ENCODE measurements at places on chromosomes 12 and 14.

DNA sequence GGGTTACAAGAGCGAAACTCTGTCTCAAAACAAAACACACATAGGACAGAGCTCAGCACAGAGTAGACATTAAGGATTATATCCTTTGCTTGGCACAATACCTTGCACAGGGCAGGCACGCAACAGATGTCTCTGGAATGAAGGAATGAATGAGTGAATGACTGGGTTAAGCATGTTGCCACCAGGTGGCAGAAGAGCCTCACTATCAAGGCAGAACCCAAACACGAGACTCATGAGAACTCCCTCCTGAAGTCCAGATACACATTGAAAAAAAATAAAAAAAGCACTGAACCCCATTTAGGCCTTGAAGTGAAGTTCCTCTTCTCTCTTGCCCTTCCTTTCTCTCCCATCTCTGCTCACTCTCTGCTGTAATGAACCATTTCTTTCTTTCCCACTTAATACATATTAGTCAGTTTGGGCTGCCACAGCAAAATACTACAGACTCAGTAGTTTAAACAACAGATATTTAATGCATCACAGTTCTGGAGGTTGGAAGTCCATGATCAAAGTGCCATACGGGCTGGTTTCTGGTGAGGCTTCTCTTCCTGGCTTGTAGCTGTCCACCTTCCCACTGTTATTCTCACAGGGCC lies 26.6 kb upstream of the LTA4H start:
- DNase-seq, result peak; percentile 74

GRCh38 chr12:57726151-57726883 lies 12.2 kb downstream of the AGAP2 start:
- peak; percentile 55 for DNase-seq

DNA sequence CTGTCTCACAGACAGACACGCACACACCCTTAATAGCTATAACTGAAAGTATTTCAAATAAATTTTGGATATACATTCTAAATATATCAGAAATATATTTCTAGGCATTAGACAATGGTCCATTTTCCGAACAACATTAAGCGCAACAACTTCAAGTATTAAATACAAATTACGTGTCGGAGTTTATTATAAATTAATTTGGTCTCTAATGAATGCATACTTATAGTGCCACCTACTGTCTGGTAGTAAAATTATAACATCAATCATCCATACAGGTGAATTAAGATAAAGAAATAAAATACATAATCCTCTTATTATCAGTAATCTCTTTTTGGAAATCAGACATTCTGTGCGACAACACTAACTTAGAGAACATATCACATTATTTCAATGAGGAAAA lies 27.2 kb upstream of the CMAS start:
- no peak for DNase-seq

- no peak for DNase-seq
These were observed 12.8 kb downstream of the MYRFL start for GRCh38 chr12:69837657-69838415.

- no peak for DNase-seq
These were observed 75.2 kb downstream of the PITPNM2 start for GRCh38 chr12:123075646-123076171.

DNA sequence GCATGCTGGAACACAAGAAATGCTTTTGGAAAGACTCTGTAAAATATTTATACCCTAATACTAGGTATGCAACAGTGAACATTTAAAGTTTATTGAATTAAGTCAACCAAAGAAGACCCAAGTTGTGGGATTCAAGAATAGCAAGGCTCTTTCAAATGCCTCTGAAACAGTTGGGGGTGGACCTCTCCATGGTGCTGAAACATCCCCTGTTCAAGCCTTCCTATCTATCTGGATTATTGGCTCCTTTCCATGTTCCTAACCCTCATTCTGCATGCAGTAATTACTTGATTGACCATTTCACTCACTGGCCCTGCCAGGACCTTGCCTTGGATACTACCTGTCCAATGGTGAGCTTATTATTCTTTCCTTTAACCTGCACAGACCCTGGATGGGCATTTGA lies 349.7 kb downstream of the NRXN3 start:
- no peak for DNase-seq

- no peak for DNase-seq
These were observed 31.9 kb downstream of the A2M start for GRCh38 chr12:9083793-9084192.

GRCh38 chr14:99596071-99596627 lies 7.9 kb downstream of the CCDC85C start:
- no peak for DNase-seq

DNA sequence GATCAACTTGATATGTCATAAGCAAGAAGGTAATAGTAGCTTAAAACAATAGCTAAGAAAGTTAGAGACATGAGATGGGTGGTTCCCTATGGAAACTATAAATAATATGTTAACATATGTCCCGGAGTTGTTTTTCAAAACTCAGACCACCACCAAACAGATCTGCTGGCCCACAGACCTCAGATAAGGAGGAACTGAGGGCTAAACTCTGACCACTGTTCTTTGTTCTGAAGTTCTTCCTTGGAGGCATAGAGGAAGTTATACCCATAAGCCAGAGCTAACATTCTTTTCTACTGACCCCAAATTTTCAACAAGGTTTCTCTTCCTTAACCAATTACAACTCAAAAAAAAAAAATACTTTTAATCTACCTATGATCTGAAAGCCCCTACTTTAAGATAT lies 156.1 kb upstream of the FSCB start:
- DNase-seq, result no peak

Data from AG09319 (cell line).